Retina (tissue), 1 donor: ENCODE measurements at places on chromosomes 4 and X.

- no peak for DNase-seq
Observed at GRCh38 chr4:89658701-89659024, 178.3 kb downstream of the SNCA start.

DNA sequence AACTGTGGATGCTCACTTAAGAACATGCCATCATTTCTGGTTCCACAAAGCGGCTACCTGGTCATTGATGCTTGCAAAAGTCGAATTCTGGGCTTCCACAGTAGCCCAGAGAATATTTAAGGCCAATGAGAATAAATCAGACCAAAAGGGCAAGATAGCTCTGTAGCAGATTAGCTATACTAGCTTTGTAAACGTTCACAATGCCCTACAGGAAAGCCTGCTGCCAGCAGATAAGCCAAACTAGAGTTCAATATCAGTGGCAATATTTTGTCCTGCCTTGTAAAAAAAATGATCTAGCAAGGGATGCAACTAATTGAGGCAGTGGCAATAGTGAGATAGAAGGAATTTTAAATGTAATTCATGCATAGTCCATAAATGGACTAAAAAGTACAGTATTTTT, 387.7 kb upstream of the TEX13C start:
- DNase-seq = no peak

DNA sequence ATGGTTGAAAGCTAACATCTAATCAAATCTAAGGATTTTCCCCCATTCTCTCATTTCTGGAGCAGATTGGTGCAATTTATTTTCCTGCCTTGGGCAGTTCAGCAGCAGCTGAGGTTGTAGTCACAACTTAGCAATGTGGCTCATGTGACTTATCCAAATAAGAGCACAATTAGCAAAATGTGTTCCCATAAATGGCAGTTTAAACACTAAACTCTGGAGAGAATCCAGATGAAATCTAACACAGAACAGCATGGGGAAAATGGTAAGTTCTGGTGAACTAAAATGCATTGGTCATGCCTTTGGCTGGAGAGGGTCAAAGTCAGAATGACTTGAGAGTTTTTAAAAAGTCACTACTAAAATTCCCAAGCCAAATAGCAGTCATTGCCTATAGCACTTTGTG, 422.6 kb upstream of the DIPK2B start:
- no peak for DNase-seq

GRCh38 chr4:25107827-25108516, 52.3 kb downstream of the SEPSECS start:
- DNase-seq = no peak

GRCh38 chr4:67934628-67935027, 28.7 kb downstream of the TMPRSS11A start:
- DNase-seq = no peak

DNA sequence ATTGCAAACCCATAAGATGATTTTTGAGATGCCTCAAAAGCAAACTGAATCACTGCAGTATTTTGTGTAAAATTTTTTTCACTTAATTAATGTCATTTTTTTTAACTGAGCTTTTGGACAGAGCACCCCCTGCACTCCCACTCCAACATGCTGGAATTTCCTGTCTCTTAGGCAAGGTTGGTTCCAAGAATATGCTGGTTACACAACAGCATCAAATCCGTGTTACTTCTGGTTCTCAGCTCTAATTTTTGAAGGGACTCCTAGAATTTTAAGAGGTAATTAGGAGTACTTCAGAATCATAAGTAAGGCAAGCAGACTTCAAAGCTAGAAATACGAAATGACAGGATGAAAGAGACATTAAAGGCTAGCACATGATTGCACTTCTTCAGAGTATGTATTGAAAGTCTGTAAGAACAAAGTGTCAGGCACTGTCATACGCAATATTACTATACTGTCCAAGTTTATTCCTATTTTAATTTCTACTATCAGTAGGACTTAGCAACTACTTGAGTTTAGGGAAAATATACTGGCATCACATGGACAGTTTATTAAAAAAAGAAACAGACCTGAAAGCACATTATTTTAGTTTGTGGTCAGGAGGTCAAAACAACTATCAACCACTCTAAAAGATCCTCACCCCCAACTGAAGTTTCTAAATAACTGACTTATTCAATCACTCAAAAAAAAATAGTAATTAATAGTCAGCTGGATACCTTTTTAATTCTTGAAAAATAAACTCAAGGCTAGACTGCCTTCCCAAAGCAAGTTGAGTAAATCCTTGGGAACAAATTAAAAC, 1.6 kb upstream of the JCHAIN start:
- no peak for DNase-seq

- no peak for DNase-seq
Observed at GRCh38 chrX:45803383-45803921, 602.8 kb upstream of the DIPK2B start.

GRCh38 chrX:13985697-13986435, 43.8 kb downstream of the GEMIN8 start:
- no peak for DNase-seq

DNA sequence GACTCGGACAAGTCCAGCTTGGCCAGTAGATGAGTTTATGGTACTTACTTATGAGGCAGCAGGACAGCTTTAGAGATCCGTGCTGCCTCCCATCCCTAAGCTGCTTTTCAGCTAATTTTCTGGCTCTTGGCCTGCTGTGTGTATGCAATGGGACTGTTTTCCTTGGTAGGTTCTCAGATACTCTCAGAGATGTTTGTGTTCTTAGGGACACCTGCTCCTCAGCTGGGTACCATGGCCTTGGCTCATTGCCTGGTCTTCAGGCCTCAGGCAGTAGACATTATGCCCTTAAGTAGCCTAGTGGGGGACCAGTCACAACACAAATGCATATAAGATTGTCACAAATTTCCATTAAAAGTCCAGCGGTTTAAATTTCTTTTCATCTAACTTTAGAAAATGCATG, 688.0 kb downstream of the PCDH7 start:
- DNase-seq = no peak

GRCh38 chr4:23006756-23007155, 314.0 kb downstream of the GBA3 start:
- no peak for DNase-seq
